ENCODE measurements at places on chromosomes 7 and 10. TPM values are rescaled to one million over a fixed set of nuclear protein-coding genes. Genes with fewer than 3 reads are reported as not detected.

GRCh38 chr10:132094581-132095234 is 29.0 kb downstream of the JAKMIP3 start:
- no peak for DNase-seq

- no peak for DNase-seq
Observed at GRCh38 chr7:39271402-39271801, 293.7 kb downstream of the POU6F2 start.

GRCh38 chr7:119219663-119220062 is 995.2 kb downstream of the ANKRD7 start:
- no peak for DNase-seq

- no peak for DNase-seq
Observed at GRCh38 chr10:125093974-125094705, 66.2 kb downstream of the CTBP2 start.

- DNase-seq, result no peak
Observed at GRCh38 chr7:82294382-82294784, 149.2 kb downstream of the CACNA2D1 start.

DNA sequence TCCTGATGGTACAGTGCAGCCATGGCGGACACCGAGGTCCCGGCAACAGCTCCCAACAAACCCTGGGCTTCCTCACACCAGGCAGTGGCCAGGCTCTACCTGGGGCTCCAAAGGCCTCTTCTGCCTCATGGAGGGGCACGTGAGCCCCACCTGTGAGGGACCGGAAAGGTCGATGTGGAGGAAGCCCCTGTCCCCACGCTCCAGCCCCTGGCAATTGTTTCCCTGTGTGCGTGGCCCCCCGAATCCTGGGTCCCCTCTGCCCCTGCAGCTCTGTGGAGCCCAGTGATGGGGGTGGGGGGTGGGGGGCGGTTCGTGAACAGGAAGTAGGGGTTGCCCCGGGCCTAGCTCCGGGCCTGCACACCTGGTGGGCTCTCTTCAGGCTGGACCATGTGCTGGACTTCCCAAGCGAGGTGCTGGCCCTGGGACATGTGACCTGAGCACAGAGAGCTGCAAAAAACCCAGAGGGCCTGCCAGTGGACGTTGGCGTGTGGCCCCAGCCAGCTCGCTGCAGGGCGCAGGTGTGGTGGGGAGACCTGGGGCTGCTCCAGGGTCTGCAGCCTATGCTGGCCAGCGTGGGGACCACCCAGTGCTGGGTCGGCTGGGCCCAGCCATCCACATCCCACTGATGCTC is 72.6 kb downstream of the INPP5A start:
- DNase-seq, result no peak

GRCh38 chr10:30870896-30871295 is 160.8 kb downstream of the ZNF438 start:
- no peak for DNase-seq

- DNase-seq, result no peak
Observed at GRCh38 chr7:117731455-117731854, 141.8 kb downstream of the CTTNBP2 start.

NRP1 gene
- polyA plus RNA-seq, result 154 TPM

PTPRN2 gene
- 9.2 TPM for polyA plus RNA-seq

SPDYE6 gene
- 1.2 TPM for polyA plus RNA-seq

- DNase-seq, result no peak
Observed at GRCh38 chr7:36192053-36192824, 39.2 kb downstream of the EEPD1 start.

GRCh38 chr7:21365866-21366624 is 61.8 kb upstream of the SP4 start:
- no peak for DNase-seq

LIPJ gene
- 0.11 TPM for polyA plus RNA-seq

DNA sequence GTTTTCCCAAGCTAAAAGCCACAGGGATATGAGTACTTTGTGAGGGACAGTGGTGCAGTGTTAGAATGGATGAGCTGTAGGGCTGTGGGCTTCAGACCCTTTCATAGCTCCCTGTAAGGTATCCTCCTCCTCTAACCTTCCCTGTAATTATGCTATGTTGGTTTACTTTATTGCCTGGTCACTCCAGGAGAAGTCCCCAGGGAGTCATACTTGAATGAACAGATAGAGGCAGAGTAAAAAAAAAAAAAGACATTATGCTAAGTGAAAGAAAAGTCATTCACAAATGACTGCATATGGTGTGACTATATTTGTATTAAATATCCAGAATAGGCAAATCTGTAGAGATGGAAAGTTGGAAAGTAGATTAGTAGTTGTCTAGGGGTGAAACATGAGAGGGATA is 434.4 kb downstream of the AUTS2 start:
- DNase-seq, result no peak

DNA sequence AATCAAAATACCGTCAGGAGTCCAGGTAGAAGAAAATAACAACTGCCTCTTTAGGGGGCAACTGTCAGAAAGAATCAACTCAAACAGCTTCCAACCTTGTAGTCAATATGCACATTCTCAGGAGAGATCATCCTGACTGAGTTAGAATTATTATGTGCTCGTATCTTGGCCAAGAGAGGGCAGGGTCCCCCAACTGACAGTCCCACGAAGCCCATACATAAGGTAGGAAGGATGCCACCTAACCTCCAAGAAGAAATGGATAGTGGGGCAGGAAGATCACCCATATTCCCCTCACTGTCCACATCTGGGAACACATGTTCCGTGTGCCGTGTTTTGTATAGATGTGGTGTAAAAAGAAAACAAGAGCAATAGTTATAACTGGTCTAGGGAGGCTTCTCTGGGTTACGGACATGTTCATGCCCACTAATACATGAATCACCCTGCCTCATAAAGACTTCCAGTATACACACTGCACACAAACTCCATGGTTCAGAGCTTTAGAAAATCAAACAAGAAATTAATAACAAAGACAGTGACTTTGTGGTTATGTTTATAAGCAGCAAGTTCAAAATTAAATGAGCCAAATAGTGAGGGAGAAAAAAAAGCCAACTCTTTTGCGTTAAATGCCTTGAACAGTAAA is 295.6 kb downstream of the FGFR2 start:
- no peak for DNase-seq

GRCh38 chr10:67959839-67960476 is 75.5 kb downstream of the SIRT1 start:
- DNase-seq, result no peak

DNA sequence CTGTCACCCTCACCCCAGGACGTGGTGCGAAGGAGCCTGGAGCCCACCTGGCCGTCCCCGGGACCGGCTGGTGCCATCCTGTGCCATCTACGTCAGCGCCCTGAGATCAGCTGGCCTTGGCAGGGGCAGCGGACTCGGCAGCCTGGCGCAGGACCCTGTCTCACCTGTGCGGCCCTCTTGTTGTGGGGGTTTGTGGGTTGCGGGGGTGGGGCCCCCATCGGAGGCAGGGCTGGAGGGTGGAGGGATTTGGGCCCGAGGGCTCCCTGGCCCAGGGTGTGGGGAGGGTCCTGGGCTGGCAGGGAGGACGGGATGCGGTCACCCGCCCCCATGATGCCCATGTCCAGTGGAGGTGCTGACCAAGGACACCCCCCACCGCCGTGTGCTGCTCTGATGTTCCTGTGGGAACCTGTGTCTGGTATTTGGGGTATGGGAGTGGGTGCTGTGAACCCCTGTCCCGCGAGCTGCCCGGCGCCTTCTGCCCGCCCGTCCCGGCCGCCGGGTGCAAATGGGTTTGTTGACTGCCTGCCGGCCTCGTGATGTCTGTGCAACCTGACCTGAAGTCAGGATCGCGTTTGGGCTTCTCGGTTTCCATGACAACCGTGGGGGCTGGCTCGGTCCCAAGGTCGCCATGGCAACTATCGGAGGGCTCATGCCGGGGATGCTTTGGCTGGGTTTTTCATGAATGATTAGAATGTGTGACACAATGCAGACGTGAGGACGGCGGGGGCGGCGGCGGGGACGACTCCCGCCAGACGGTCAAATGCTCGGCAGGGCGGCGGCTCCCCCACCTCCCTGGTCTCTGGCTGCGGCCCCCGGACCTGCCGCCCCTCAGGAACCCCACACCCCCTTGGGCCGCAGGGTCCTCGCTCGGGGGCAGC is 7.3 kb downstream of the MAFK start:
- peak; percentile 84 for DNase-seq

DNA sequence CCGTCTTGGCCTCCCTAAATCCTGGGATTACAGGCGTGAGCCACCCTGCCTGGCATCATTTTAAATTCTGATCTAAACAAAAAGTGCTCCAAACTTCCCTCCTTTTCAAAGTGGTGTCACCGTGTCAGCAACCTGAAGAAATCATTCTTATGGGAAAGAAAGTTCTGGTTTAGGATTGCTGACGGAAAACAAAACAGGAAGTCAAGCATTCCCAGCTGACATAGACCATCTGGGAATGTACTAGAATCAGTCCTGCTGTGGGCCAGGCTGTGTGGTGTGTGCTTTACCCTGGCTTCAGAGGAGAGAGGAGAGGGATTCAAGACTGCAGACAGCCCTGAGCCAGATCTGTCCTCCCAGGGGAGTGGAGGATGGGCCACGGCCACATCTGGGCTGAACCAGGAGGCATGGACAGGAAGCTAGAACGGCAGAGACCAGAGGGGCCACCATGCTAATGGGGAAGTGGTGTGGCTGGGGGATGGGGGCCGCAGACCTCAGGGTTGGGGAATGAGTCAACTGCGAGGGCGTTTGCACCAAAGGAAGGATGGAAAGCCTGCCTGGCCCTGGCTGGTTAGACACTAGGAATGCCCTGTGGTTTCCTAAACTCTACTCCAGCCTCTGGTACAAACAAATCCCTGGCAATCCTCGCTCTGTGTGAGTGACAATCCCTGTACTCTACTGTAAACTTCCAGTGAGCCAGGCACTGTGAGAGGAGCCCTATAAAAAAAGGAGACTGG is 16.7 kb upstream of the CLIP2 start:
- DNase-seq, result no peak

DNA sequence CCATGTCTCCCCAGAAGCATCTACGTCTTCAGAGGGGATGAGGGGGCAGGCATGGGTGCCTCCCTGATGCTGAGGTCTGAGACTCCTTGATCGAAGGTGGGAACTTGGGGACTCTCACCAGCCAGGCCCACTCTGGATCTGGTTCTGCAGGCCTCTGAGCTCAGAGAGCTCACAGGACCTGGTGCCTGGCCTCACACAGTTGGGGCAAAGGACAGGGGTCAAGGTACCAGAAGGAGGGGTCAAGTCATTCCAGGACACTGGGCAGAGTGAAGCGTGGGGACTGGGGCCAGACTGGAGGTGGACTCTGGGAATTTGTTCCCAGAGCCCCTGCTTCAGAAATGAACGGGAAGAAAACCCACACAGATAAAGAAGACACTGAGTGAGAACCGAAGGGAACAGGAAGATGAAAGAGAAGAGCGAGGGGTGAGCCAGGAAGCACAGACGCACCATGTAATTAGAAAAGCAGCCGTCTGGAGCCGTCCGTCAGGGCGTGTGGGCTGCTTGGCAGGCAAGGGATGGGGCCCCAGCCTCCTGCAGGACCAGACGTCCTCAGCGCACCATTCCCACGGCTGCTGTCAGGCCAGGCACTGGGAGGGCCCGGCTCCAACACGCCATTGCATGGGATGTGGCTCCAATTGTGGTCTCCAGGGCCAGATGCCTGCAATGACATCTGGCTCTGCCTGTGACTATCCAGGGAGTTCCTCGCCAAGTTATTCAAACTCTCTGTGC is 47.7 kb downstream of the ZCCHC24 start:
- DNase-seq, result no peak

GRCh38 chr7:113085781-113086390 is 741 bp downstream of the GPR85 start:
- no peak for DNase-seq

GRCh38 chr7:129495987-129496386 is 6.3 kb upstream of the SMKR1 start:
- DNase-seq, result no peak

DNA sequence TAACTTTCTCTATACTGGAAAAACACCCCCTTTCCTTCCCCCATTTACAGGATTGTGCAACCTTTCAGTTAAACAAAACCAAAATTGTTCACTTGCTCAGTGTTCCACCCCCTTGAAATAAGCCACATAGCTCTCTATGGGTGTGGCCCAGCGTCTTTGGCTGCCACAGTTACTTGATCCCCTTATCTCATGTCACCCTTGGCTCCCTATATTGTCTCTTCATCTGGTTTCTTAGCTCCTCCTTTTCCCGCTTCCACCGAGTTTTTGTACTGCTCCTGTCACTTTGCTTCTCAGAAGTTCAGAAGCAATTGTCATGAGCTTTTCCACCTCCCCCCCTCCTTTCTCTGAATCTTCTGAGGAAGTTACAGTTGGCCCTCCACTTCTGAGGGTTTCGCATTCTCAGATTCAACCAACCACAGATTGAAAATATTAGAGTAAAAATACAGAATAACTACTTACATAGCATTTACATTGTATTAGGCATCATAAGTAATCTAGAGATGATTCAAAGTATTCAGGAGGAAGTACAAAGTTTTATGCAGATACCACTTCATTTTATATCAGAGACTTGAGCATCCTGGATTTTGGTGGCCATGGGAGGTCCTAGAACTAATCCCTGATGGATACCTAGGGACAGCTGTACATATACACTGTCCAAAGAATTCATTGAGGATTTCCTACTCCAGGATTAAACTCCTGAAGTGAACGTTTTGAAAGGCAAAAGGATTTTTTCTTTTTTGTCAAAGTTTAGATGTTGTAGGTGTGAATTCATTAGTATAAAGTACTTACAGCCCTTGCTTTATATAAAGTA is 60.4 kb downstream of the ADD3 start:
- no peak for DNase-seq
